ENCODE measurements at places on chromosomes 3 and 15. TPM values are rescaled to one million over a fixed set of nuclear protein-coding genes. Genes with fewer than 3 reads are reported as not detected.

SLC9C1 gene
- not detected for total RNA-seq

GRK7 gene
- total RNA-seq: not detected

ZBED2 gene
- not detected for total RNA-seq

LTK gene
- not detected for total RNA-seq

EEF1AKMT4 gene
- total RNA-seq: 5.9 TPM

ISLR2 gene
- not detected for total RNA-seq

FEZF2 gene
- not detected for total RNA-seq

CCR3 gene
- not detected for total RNA-seq

TRIM42 gene
- total RNA-seq: not detected

PGBD4 gene
- 1.3 TPM for total RNA-seq

SERINC4 gene
- total RNA-seq: not detected

ITGB5 gene
- 199 TPM for total RNA-seq

CPNE4 gene
- not detected for total RNA-seq

GOLGA8S gene
- total RNA-seq: 0.39 TPM

Measured in cardiac ventricle fibroblast (primary cell).